Epithelial cell of alveolus of lung (primary cell): ENCODE measurements at places on chromosomes 4 and X. TPM values are rescaled to one million over a fixed set of nuclear protein-coding genes. Genes with fewer than 3 reads are reported as not detected.

TRPC3 gene
- total RNA-seq: 1.6 and 3.0 TPM in 2 replicates

SLC49A3 gene
- total RNA-seq: 4.6 and 12.5 TPM in 2 replicates

GPR50 gene
- not detected in 2 replicates for total RNA-seq

CXCL9 gene
- not detected in 2 replicates for total RNA-seq
